ENCODE measurements at places on chromosomes 16 and 17.

DNA sequence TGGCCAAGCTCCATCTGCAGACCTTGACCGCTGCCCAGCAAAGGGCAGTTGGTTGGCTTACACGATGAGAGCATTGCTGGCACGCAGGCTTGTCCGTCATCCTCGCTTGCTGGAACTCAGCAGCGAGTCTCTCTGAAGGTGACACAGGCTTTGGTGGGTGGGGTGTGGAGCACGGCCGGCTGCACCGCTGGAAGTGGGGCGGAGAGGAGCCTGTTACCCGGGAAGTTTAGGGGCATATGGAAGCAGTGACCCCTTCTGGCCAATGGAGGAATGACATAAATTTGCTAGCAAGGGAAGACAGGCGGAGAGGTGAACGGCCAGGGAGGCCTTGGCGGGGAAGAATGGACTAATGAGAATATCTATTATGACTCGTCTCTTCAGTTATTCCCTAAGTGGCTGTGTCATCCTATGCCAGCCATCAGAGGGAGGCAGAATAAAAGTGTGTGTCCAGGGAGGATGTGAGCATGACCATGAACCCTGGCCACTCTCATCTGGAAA, 65.9 kb upstream of the SDK2 start:
- no peak for DNase-seq

GRCh38 chr17:50110591-50111349, 15.6 kb downstream of the PDK2 start:
- DNase-seq: no peak

DNA sequence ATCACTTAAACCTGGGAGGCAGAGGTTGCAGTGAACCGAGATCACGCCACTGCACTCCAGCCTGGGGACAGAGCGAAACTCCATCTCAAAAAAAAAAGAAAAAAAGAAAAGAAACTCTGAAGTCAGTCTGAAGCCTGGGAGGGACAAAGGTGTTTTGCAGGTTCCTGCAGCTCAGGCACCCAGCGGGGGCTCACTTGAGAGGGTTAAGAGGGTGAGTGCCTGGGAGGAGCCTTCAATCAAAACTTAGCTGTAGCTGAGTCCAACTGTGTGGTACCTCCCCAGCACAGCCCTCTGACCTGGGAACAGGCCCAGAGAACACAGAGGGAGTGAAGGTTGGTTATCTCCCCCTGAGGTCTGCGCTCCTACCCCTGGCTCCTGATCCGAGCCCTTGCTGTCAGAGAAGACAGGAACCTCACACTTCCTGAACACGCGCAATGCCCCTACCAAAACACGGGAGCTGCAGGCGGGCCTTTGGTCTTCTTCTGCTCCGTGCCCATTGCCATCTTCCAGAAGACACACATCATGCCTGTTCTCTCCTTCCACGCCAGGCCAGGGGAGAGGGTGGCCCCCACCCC, 20.4 kb upstream of the ZC3H18 start:
- no peak for DNase-seq

- peak; percentile 68 for DNase-seq
These were observed 24.5 kb downstream of the FCSK start for GRCh38 chr16:70478912-70479341.

DNA sequence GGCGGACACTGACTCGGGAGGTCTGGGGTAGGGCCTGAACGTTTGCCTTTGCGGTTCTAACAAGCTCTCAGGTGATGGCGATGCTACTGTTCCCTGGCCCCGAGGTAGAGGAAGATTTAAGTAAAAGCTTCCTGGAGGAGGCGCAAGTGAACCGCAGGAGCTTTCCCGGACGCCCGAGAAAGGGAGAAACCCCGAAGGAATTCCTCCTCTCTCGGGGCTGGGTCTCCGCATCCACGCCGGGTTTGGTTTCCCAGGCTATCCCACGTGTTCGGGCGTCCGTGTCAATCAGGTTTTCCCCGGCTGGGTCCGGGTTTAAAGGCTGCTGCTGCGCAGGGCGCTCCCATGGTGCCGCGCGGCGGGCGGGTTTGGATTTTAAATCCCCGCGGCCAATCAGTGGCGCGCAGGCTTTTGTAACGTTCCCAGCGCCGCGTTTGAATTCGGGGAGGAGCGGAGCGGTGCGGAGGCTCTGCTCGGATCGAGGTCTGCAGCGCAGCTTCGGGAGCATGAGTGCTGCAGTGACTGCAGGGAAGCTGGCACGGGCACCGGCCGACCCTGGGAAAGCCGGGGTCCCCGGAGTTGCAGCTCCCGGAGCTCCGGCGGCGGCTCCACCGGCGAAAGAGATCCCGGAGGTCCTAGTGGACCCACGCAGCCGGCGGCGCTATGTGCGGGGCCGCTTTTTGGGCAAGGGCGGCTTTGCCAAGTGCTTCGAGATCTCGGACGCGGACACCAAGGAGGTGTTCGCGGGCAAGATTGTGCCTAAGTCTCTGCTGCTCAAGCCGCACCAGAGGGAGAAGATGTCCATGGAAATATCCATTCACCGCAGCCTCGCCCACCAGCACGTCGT, at the start of gene PLK1:
Gene PLK1 (plus strand): TSS at position 460 of the 844 bp plus-strand sequence. CDS start 44 bp downstream, at position 504.
- peak; percentile 71 for DNase-seq

DNA sequence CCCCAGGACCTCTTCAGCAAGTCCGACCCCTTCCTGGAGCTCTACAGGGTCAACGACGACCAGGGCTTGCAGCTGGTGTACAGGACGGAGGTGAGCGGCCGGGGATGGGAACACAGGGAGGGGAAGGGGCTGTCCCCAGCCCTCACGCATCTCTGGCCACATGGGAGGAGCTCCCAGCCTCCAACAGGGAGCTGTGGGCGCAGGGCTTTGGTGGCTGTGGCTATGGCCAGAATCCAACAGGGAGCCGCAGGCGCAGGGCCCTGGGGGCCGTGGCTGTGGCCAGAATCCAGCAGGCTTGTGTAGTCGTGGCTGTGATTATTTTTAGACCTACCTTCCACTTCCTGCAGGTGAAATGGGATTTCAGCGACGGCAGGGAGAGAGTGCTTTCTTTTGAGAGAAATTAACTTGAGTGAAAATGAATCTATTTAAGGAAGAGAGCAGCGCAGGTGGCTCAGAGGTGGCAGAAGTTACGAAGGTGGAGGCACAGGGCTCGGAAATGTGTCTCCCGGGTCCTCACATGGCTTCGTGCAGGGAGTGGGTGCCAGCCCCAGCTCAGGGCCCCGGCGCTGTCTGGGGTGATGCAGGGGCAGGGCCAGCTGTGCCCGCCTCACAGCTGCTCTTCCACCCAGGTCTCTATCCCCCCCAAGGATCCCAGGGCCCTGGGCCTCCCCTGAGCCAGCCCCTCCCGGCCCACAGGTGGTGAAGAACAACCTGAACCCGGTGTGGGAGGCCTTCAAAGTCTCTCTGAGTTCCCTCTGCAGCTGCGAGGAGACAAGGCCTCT, 9.4 kb downstream of the CPNE7 start:
- DNase-seq: no peak

GRCh38 chr17:16908273-16908672, 63.6 kb downstream of the TNFRSF13B start:
- no peak for DNase-seq

DNA sequence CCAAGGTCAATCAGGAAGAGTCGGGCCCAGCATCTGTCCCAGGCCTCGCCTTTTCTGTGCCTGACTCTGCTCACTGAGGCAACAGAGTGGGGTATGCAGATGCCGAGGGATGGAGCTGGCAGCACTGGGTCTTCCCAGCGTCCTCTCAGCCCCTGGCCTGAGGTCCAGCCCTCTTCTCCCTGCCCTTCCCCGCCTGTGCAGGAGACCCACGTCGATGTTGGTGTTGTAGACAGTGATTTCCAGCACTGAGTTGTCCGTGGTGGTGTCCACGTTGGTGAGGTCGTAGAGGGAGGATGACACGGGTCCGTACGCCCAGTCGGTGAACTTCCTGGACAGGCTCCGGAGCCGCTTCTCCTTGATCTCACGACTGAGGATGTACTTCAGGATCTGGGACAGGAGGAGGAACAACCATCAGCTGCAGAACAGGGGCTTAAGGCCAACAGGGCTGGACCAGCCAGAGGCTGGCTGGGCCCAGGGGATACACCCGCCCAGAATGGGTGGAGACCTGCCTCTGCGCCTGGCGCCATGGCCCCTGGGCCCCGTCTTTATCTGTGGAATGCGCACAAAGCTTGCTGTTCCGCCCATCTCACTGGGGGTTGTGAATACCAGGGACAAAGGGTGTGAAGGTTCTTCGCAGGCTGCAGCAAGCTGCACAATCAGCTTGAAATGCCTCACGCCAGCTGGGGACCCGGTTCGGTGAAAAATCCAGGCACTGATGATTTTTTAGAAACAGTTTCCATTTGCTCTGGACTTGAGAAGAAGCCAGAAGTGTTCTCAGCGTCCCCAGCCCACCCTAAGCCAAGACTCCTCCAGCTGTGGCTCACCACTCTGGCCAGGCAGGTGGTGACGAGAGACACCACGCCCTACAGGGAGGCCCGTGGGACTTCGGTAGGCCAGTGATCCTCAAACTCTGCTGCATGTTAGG, 27.5 kb downstream of the TRPV3 start:
- DNase-seq: no peak

- no peak for DNase-seq
These were observed 109.7 kb downstream of the VAT1L start for GRCh38 chr16:77897831-77898605.

- no peak for DNase-seq
These were observed 134.6 kb upstream of the IRX3 start for GRCh38 chr16:54421220-54421619.

DNA sequence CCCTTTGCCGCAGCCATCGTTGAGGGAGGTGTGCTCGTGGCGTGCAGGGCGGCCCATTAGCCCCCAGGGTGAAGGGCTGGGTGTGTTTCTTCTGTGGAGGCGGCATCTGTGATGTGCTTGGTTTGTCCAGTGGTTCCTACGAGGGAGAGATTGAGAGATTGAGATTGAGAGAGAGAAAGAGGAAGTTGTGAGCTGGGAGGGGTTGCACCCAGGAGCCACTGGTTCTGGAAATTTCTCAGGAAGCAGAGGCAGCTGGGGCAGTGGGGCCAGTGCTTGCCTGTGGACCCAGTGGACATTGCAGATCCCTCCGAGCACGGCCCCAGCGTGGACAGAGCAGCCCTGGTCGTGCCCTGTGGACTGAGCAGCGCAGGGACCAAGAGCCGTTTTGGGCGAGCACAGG, 72.0 kb upstream of the ZNF750 start:
- DNase-seq: no peak

- no peak for DNase-seq
These were observed 13.7 kb downstream of the METTL22 start for GRCh38 chr16:8634991-8635736.

DNA sequence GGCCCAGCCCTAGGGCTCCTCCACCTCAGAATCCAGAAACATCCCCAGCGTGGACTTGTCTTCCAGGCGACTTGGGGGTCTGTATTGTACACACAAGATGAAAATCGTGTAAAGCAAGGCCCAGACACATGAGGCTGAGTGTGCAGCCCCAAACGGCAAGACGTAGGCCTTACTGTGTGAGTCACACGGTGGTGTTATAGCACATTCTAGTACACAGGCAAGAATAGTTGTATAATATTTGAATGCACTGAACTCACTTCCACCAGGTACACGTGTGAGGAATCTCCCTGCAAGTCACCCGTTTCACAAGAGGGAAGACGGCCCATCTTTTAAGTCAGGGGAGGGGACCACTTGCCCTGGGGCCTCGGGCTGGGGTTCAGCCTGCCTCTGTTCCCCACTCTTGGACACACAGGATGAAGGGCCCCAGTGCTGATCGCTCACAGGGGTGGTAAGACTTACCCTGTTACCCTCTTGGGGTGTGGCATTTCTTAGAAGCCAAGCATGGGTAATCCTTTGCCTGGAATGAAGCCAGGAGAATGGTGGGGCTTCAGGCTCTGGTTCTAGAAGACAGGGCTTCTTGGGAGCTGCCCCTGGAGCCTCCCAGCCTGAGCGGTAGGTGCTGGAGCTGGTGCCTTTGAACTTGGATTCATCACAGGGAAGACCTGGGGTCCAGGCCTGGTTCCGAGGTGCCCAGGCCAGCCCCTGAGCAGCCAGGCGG, 71.3 kb downstream of the SREBF1 start:
- DNase-seq: no peak

DNA sequence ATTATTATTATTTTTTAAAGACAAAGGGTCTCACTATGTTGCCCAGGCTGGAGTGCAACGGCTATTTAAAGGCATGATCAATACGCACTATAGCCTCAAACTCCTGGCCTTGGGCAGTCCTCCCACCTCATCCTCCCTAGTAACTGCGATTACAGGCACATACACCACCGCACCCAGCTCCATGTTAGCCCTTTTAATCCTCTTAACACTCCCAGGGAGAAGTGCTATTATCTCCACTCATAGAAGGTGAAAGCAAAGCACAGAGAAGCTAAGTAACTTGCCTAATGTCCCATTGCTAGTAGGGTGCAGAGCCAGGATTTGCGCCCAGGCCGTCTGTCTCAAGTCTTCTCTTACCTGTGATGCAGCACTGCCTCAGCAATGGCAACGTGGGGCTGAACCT, 5.0 kb downstream of the HAS3 start:
- no peak for DNase-seq

DNA sequence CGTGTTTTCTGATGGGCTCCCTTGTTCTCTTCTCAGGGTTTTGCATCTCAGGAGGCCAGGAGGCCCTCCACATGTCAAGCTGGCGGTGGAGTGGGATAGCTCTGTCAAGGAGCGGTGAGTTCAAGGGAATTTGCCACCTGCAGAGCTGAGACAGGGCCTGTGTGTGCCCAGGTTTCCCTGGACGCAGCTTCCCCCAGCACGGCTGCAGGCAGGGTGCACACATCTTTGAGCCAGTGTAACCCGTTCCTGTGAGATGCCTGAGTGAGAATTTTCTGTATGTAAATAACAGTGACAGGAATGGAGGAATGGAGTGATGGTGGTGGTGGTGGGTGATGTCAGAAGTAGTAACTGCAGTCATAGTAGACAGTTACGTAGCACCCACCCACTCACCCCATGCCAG, 54.8 kb downstream of the USP43 start:
- no peak for DNase-seq

DNA sequence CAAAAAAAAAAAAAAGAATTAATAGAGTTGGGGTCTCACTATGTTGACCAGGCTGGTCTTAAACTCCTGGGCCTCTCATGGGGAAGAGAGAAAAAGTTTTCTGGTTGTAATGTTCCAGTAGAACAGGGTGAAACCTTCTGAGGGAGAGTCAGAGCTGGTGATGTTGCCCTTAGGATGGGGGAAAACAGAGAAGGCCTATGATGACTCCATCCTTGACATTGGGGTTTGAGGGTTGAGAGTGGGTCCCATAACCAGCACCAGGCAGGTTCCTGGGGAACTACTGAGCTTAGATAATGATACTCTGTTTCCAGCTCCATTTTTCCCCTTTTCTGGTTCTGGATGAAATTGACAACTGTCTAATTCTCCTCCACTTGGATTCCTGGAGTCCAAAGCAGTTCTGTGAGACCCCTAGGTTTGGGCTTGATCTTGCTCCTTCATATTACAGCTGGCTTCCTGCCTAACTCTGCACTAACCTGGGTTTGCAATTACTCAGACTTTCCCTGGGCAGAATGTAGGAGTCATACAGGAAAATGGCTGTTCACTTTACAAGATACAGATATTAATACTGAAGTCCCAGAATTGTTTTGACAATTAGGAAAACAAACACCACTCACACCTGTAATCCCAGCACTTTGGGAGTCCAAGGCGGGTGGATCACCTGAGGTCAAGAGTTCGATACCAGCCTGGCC, 62.8 kb upstream of the B4GALNT2 start:
- DNase-seq: no peak

- no peak for DNase-seq
These were observed 151.9 kb downstream of the MSI2 start for GRCh38 chr17:57408071-57408811.

- no peak for DNase-seq
These were observed 3.5 kb downstream of the WDR90 start for GRCh38 chr16:652454-653305.

GRCh38 chr16:58031016-58031800, 5.7 kb downstream of the MMP15 start:
- no peak for DNase-seq

Data from NCI-H446 treated with DMSO at 0.1 percent for 48 hours (cell line).